ENCODE measurements at places on chromosomes 2 and 18. TPM values are rescaled to one million over a fixed set of nuclear protein-coding genes. Genes with fewer than 3 reads are reported as not detected.

The SERPINB11 gene
- not detected for total RNA-seq

The NPAS2 gene
- 41.2 TPM for total RNA-seq

The TPO gene
- total RNA-seq, result not detected

The ABCG5 gene
- total RNA-seq, result not detected

The MYOM1 gene
- 1.3 TPM for total RNA-seq

The FEV gene
- total RNA-seq, result not detected

The DSC3 gene
- total RNA-seq, result not detected

The CD226 gene
- 0.13 TPM for total RNA-seq

The ABCG8 gene
- not detected for total RNA-seq

The UGT1A8 gene
- 0.17 TPM for total RNA-seq

The GREB1L gene
- total RNA-seq, result 6.0 TPM

The SERPINB10 gene
- total RNA-seq, result not detected

The IL36A gene
- not detected for total RNA-seq

The PJVK gene
- 14.6 TPM for total RNA-seq

The SF3B6 gene
- 123 TPM for total RNA-seq

The ANKRD62 gene
- 0.20 TPM for total RNA-seq

The ATL2 gene
- total RNA-seq, result 66.4 TPM
